NCI-H1105 treated with DMSO at 0.1 percent for 48 hours (cell line): ENCODE measurements at places on chromosomes 6 and 20.
A peak's percentile ranks its signal among the peaks of the same experiment; 100 is the strongest.

- no peak for DNase-seq
These were observed 666.7 kb downstream of the UTRN start for GRCh38 chr6:144951730-144952437.

GRCh38 chr6:101490857-101491256 lies 97.3 kb downstream of the GRIK2 start:
- no peak for DNase-seq

- no peak for DNase-seq
These were observed 117.2 kb downstream of the FOXO3 start for GRCh38 chr6:108677894-108678293.

DNA sequence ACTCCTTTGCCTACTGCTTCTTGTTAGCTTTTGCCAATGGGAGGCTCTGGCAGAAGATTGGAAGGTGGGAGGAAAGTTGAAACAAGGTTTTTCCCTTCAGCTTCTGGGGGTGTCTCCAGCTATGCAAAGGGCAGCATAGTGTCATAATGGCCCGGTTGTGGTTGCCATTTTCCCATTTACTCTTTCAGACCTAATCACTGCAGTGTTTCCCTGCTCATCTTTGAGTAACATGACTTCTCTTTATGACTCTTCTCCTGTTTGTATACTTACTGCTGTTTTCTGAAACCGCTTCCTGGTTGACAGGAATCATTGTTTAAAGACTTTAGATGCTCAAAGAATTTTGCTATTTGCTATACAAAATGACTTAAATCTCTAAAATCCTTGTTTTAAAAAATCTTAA lies 19.9 kb downstream of the NRN1 start:
- no peak for DNase-seq

DNA sequence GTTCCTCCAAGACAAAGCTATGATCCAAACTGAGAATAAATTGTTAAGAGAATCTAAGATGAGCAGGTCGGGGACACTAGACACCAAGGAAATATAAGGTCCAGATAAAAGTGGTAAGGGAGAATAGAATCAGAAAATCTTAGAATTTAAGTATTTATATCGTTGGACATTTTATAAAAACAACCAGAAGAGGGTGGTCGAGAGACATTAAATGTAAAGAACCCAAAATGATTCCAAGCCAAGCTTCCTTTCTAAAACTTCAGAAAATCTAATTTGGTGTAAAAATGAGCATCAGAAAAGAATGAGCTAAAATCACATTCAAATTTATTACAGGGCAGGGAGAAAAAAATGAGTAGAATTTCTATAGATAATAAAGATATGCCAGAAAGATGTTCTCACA lies 97.8 kb upstream of the OGFRL1 start:
- DNase-seq, result no peak

- no peak for DNase-seq
These were observed 32.7 kb upstream of the MCM3 start for GRCh38 chr6:52317211-52317610.

DNA sequence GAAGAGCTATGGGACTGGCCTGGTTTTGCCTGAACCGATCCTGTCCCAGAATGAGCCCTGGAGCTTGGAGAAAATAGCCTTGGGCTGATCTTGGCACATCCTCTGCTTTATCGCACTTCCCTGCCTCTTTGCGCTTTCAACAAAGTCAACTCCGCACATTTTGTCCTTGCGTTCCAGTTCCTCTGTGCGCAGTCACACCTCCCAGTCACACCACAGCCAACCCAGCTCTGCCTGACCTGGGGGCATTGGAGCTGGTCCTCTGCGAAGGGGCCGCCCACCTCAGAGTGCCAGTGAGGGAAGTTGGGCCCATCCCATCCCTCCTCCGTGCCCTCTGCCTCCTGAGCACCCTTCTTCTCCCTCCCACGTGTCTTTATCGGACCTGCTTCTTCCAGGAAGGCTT lies 16.9 kb upstream of the UQCC2 start:
- no peak for DNase-seq

DNA sequence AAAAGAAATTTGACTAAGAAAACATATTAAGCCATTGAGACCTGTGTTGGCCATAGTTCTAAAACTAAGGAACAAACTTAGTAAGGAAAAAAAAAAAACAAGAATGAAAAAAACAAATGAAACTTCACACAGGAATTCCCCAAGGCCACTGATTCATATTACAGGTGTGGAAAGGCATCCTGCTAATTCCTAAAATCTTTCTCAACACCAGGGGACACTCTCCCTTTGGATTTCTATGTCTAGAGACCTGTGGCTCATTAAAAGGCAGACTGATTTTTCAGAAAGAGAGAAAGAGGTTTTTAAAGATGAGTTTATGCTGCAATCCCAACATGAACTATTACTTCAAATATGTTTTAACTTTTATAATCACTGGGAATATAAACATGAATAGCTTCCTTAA lies at the start of gene OR12D1:
Gene OR12D1, plus strand, starts transcription at position 341 of the 400 bp plus-strand sequence.
- no peak for DNase-seq

GRCh38 chr6:9520417-9521151 lies 894.3 kb downstream of the TFAP2A start:
- DNase-seq, result no peak

GRCh38 chr6:95574811-95575210 lies 2.5 kb upstream of the MANEA start:
- no peak for DNase-seq

DNA sequence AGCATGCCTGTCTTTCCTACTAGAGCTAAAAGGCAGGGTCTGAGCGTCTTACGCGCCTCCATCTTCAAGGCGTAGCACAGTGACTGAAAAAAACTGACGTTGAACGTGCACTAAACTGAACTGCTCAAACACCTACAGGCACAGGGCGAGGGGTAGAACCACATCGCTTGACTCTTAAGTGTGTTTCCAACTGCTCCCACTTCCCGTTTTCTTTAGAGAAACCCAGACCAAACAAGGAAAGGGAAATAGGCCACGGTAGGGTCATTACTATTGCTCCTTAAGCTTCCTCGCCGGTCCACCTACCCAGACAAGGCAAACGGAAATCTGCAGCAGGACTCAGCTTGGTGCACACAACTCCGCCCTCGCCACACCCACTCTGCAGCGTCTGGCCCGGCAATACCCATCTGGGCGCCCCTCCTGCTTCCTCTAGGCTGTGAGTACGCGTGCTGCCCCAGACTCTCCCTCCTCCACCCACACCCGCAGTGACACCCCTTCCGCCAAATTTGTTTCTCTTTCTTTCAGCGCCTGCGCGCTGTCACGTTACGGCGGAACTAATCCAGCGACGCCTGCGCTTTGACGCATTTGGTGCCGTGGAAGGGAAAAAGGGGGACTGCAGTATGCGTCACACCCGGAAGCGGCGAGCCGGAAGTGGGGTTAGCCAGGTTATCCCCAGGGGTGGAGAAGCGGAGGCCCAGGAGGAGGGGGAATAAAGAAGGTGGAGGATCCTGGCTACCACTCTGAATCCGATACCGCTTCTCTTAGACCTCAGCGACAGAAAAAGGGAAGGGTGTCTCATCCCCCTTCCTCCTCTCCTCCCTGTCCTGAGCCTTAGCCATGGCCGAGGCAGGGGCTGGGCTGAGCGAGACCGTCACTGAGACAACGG lies at the start of gene PPP1R11:
Gene PPP1R11, plus strand, starts transcription at position 622 of the 883 bp plus-strand sequence. Its CDS starts 213 bp downstream, at position 835.
- DNase-seq, result peak; percentile 99

DNA sequence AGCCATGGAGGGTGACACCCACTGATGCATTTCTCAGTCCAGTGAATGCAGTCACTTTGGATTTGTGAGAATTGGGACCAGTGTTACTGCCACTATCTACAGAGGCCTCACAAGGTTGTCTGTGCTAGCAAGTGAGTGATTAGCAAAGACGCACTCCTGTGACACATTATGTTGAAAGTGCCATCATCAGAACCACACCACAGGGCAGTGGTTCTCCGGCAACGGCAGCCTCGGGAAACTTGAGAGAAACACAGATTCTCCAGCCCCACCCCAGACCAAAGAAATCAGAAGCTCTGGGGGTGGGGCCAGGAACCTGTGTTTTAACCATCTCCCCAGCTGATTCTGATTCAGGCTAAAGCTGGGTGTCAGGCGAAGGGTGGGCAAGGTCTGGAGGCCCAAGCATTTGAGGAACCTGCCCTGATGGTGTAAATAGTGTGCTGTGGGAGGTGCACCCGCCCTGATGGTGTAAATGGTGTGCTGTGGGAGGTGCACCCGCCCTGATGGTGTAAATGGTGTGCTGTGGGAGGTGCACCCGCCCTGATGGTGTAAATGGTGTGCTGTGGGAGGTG lies 39.9 kb downstream of the TMEM242 start:
- DNase-seq, result no peak

- no peak for DNase-seq
These were observed 588.8 kb downstream of the MAFB start for GRCh38 chr20:40100261-40100660.

DNA sequence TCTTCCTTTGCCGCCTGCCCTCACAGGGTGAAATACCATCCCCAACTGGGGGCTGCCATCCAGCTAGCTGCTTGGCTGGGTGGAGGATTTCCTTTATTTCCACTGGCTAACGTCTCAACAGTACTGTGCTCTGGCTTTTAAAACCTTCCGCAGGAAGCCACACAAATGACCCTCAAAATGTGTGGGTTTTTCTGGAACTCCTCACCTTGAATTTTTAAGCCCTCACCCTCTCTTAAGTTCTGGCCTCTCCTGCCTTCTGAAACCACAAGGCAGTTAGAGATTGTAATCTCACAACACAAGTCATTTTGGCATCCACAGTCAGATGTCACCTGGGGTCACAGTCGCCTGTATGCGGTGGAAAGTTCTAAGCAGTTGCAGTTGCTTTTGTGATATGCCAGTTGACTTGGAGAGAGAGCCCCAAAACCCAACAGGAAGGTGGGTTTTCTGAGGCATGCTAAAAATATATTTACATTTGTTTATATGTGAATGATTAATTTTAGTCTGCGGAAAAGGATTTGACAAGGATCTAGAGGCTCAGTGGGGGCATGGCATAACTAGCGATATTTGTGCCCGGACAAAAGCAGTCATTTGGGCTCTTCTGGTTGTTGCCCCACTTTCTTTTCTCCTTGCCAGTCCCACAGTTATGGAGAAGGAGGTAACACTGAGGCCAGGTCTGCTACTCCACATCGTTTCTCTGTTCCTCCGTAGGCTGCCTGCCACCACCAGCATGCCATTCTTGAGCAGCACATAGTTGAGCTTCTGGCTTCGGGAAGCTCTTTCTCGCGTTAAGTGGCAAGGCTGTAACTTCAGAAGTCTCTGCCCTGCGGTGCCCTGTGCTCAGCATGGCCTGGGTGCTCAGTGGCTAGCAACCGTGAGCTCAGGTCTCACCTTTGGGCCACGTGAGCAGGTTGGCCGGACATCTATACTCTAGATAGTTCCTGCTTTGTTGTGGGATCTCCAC lies 335.3 kb downstream of the CD83 start:
- no peak for DNase-seq

DNA sequence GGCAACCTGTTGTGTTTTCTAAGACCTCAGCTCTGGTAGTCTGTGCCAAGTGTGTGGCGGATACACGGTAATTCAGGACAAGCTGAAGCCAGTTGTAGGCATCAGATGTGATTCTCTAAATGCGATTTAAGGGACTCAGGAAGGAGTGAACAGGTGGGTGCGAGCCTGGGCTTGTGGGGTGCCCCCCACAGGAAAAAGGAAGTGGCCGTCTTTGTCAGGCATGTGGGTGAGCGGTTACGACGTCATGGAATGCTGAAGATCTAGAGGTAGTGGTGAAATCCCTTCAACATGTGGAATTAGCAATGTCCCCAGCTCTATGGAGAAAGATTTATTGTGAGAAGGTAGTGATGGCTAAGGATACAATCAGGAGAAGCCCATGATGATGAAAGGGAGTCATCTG lies 95.1 kb upstream of the EXOC2 start:
- DNase-seq, result no peak

DNA sequence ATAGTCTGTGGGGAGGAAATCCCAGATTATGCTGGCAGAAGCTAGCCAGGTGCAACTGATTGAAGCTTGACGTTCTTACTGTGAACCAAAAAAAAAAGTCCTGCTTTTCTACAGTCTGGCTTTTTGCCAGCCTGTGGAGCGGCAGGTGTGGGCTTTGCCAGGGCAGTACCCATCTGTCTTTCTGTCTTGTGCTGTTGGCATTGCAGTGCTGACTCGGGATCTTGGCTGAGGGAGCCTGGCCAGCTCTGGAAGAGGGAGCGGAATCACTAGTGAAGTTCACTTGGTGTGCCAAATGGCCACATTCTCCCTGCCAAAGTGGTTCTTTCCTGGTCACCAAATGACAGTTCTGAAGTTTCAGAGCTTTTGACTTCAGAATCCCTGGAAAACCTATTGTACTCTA lies 5.0 kb downstream of the KIF3B start:
- peak; percentile 96 for DNase-seq

DNA sequence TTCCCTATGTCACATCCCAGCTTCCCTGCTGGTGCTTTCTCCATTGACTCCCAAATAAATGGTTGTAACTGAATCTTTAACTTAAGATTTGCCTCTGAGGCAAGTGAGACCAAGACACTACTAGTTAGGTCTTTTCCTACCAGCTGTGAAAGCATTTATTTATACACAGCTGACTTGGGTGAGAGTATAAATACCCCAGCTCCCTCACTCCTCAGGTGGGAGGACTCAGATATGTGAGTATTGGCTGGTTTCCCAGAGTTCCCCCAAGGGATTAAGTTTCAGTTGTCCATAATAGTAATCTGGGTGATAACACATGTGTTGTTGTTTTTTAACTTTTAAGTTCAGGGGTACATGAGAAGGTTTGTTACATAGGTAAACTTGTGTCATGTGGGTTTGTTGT lies 49.8 kb downstream of the CFAP61 start:
- DNase-seq, result no peak

DNA sequence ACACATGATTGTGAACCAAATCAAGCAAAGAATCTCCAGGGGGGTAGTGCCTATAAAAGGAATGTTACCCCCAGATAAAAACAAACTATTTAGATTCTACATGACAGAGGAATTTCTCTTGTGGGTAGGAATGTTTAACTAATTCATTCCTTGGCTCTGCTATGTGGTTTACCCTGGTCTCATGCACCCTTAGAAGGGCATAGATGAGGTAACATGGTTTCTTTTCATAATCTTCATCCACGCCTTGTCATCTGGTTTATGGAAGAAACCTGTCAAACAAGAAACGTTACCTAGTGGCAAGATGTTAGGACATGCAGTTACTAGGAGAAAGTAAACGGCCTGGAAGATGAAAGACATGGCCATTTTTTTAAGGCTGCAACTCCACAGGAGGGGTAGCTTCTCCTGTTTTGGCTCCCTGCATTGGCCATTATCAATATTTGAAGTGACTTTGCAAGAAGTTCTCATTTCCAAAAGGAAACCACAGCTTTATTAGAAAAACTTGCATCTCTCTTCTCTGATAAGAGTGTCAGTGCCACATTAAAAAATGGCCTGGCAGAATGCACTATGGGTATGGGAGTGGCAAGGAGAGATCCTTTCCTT lies 45.5 kb downstream of the STX11 start:
- DNase-seq, result no peak

- no peak for DNase-seq
These were observed 36.9 kb upstream of the TRAF3IP2 start for GRCh38 chr6:111642463-111643158.

- DNase-seq, result no peak
These were observed 14.5 kb upstream of the TRAF3IP2 start for GRCh38 chr6:111620169-111620568.

- no peak for DNase-seq
These were observed 25.3 kb upstream of the TRAF3IP2 start for GRCh38 chr6:111631018-111631417.

DNA sequence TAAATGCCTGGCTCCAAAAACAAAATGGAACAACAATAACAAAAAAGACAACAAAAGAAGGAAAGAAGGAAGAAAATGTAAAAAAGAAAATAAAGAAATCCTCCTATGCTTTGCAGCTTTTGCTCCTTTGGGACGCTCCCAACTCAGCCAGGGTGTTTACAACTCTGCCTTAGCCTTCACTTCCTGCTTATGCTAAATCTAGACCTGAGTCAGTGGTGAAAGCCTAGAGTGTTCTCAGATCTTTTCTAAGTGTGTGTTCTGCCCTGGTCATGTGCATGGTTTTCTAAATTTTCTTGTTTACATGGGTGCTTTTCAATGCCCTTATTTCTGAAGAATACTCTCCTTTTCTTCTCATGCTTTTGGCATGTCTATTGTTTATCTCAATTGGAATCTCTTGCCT lies 19.5 kb upstream of the GRM1 start:
- DNase-seq, result no peak
